ENCODE measurements at places on chromosomes 5 and 9.

GRCh38 chr5:173229382-173229959, 5.5 kb downstream of the NKX2-5 start:
- no peak for DNase-seq

DNA sequence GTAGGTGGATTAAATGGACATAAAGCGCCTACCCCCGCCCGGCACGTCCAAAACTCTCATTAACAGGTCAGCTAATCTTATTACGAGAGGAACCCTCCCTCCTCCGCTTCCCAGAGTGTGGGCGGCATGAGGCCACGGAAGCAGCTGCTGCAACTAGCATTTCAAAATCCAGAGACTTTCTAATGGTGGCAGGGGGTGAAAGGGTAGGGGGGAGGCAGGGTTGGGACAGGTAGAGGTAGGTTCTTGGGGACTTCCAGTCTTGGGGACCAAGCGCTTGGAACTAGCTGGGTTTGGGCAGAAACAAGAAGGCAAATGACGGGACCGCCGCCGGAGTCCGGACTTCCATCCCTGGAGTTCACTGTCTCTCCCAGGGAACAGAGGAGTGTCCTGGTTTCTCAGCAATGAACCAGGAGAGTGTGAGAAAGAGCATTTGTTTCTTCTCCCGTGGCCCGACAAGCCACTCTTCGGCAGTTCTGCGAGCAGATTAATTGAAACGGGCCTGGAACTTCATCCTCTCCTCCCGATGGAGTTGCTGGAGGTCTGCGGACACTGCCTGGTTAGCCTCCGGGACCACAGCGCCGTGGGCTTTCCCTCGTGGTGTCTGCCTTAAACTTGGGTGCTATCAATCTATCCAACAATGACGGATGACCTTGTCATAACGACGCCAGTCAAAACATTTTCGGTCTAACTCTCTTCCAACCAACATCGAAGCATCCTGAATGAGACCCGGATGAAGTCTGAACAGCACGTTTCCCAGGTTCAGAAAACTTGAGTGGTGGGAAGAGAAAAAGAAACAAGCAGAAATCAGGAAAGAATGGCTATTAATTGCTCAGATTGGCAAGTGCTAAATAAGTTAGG, 1.6 kb upstream of the PRDM6 start:
- DNase-seq, result no peak

DNA sequence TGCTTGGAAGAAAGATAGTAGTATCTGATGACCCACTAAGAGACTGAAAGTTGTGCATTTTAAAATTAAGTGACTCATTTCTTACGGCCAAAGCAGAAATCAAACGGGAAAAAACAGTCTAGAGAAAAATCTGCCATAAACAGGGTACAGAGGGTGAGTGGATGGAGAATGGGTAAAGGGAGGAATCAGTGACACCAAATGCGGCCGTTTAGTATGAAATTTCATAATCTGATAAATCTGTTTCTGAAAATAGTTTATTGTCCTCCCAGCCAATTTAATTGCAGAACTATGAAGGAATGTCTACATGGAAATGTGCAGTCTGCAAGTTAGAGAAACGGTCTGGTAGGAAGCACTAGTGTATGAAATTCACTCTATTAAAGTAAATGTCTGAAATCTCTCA, 39.5 kb downstream of the ADAMTS12 start:
- no peak for DNase-seq

DNA sequence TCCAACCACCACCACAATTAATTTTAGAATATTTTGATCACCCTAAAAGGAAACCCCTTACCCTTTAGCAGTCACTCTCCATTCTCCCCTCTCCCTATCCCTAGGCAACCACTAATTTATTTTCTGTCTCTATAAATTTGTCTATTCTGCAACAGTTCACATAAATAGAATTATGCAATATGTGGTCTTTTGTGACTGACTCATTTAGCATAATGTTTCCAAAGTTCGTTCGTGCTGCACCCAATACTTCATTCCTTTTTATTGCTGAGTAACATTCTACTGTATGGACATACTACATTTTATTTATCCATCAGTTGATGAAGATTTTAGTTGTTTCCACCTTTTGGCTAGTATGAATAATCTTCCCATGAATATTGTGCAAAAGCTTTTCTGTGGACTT, 18.2 kb upstream of the CDC20B start:
- no peak for DNase-seq
